AG04449 (cell line): ENCODE measurements at places on chromosomes 5 and 9.

- no peak for DNase-seq
Observed at GRCh38 chr9:114220061-114220541, 64.8 kb downstream of the COL27A1 start.

DNA sequence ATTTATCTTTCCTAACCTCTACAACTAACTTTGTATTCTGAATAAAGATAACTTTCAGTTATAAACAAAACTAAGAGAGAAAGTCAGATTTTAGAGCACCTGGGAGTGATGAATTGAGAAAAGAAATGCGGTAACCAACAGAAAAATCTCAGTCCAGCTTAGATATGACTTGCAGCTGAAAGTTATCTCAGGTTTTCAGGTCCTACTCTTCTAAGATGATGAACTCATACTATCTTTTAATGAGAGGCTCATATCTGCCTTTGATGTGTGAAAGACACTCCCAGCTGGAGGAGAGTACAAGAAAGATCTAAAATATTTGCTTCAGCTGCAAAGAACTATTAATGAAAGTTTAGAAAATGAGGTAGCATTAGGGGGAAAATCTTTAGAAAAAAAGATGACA, 190.5 kb downstream of the DENND1A start:
- no peak for DNase-seq

DNA sequence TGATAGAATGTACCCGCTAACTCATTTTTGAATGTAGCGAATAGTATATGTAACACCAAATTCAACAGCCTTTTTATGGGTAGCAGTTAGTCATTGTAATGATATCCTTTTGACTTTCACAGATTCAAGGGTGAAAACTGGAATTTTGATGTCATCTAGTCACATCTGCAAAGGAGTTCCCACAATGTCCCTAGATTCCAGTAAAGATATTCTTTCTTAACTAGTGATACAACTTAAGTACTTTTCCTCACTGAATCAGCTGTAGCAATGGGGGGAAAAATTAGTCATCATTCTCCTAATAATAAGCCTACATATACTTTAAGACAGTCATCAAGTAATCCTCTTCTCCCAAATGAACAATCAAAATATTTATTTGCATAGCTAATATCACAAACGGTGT, 11.5 kb upstream of the SSBP2 start:
- DNase-seq, result no peak

DNA sequence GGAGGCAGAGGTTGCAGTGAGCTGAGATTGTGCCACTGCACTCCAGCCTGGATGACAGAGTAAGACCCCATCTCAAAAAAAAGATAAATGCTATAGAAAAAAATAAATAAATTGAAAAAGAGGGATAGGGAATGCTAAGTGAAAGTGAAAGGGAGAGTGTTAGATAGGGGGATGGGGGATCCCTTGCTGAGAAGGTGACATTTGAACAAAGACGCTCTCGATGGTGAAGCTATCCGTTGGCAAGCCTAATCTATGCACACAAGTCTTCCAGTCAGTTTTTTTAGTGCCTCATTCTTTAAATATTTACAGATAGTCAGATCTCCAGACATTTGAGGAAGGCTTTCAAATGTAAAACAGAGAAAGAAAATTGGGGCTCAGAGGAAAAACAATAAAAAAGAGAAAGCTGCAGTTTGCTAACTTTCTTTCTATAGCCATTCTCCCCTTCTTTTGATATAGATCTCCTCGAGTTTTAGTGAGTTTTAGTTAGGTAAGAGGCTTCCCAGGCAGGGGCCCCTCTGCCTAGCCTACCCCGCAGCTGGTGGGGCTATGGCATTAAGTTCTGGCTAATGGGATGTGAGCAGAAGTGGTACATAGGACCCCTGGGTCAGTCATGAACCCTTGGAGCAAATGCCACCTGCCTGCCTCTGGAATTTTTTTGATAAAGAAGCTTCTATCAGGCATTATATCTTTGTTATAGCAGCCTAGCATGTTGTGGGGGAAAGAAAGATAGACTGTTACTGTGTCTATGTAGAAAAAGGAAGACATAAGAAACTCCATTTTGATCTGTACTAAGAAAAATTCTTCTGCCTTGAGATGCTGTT, 12.0 kb downstream of the GLRX start:
- DNase-seq, result no peak

GRCh38 chr9:69299826-69300225, 25.2 kb upstream of the ENTREP1 start:
- no peak for DNase-seq

DNA sequence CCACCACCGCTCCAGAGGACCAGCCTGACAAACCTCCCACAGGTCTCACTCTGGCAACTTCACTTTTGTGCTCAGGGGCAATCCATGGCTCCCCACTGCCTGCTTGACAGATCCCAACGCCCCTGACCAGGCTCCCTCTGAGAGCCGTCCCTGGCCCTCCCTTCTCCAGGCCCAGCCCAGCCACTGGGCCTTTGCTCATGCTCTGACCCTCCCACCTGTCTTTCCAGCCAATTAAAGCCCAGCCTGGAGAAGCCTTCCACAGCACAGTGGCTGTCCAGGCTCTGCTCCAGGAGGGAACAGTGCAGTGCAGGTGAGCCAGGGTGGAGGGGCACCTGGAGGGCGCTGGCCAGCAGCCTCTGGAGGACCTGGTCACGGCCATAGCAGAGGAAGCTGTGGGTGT, 3.3 kb downstream of the ENTPD2 start:
- no peak for DNase-seq

- DNase-seq, result no peak
Observed at GRCh38 chr5:65970481-65971367, 44.3 kb downstream of the ERBIN start.

DNA sequence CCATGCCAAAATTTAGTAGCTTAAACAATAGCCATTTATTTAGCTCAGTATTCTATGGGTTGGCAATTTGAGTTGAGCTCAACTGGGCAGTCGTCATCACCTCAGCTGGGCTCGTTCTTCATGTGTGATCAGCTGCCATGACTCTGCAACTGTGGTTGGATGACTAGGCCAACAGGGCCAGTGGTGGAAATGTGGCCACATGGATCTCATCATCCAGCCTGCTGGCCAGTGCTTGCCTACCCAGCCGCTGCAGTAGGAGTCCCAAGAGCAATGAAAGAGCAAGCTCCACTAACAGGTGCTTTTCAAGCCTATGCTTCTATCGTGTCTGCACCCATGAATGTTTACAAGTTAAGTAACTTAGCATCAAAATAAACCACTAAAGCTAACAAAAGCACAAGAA, 158.0 kb downstream of the ATPSCKMT start:
- DNase-seq, result no peak

GRCh38 chr5:138953387-138954256, 78.5 kb upstream of the LRRTM2 start:
- no peak for DNase-seq

DNA sequence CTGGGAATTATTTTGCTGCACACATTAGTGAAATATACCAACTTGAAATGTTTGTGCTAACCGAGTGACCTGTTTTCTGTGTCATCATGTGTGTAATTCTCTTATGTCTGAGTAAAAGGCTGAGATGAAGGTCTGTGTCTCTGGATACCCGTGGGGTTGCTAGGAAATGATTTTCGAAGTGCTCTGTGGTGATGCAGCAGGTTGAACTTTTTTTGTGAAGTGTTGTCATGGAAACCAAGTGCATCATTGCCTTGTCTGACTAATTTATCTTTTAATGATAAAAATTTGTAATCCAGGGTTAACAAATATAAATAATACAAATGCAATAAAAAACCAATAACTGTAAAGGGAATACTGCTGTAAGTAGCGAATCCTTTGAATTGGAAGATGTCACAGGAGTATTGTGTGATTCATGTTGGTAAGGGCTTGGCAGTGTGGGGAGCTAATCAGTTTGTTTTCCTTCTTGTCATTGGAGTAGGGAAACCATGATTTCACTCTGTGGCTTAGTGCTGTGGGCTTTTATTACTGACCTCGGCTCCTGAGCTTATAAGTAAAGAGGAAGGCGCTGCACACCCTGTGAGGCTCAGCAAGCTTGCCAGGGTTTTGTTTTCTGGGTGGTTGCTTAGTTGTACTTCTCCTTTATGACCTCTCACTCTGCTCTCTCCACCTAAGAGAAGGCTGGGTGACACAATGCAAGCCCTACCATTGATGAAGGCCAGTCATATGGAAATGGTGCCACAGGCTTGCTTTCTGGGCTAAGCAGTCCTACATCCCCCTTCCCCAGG, 22.3 kb downstream of the PDE8B start:
- DNase-seq, result no peak

DNA sequence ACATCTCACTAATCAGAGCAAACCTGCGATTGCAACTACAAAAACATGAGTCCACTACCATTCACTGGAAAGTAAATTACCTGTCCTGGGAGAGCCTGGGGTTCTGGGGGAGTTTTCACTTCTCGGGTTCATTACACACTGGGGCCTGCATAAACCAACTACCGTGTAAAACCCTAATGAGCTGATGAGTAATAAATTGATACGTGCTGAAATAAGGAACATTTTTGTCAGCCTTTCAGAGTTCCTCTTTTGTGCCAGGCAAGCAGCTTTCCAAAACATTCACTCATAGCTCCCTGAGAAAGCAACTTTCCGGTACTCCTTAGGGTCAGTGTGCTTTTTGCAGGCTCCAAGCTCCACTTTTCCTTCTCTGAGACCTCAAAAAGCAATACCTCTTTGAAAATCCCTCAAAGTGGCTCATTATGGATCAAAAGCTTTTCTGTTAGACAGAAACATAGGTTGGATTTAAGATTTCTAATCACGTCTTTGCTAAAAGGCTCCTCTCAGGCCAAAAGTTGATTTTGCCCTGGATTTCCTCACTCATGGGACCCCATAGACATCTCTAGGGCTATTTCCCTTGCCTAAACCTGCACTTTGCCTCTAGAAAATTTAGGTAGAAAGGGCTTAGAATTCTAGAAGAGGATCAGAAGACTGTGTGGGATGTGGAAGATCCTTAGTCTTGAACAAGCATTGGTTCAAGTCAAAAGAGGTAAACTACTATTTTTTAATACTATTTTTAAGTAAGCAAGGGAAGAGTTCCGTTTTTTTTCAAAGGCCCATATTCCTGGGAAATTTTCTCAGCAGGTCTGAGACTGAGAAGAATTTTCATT, 74.8 kb downstream of the ST8SIA4 start:
- DNase-seq, result no peak
